ENCODE measurements at places on chromosomes 11 and 22.

DNA sequence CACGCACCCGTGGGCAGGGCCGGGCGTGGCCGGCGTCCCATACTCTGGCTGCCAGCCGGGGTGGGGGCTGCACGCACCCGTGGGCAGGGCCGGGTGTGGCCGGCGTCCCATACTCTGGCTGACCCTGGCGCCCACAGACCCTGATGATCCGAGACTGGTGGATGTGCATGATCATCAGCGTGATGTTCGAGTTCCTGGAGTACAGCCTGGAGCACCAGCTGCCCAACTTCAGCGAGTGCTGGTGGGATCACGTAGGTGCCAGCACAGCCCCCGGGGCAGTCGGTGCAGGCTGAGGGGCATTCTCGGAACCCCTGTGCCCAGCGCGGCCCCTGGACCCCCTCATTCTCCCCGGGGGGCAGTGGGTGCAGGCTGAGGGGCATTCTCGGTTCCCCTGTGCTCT lies 19.0 kb downstream of the RNH1 start:
- no peak for DNase-seq

DNA sequence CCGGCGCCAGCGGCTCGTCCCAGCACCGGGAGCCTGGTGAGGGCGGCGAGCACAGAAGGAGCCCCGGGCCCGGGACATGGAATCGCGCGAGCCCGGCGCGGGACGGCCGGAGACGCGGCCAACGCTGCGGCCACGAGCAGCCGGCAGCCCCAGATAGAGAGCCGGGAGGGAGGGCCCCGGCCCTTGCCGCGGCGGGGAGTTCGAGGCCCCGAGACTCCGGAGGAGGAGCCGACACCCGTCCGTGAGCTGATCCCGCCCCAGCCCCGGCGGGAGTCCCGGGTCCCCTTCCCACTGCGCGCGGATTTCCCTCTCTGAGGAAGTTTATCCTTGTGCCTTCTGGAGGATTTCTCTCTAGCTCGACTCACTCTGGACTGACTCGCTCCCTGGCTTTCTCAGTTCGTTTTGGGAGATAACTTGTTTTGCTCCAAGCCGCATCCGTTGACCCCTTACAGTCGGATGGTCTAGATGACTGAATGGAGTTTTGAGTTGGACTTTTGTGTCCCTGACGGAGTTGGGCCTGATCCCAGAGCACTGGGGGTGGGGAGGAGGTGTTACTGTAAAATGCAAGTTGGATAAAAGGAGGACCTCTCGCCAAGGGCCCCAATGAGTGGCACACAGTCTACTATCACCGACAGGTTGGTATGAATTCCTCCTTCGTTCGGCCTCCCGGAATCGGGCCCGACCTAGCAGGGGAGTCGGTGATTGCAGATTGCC lies 585 bp downstream of the ARHGEF12 start:
- peak; percentile 0 for DNase-seq

GRCh38 chr11:134207538-134208239 lies 16.1 kb downstream of the NCAPD3 start:
- peak; percentile 45 for DNase-seq

DNA sequence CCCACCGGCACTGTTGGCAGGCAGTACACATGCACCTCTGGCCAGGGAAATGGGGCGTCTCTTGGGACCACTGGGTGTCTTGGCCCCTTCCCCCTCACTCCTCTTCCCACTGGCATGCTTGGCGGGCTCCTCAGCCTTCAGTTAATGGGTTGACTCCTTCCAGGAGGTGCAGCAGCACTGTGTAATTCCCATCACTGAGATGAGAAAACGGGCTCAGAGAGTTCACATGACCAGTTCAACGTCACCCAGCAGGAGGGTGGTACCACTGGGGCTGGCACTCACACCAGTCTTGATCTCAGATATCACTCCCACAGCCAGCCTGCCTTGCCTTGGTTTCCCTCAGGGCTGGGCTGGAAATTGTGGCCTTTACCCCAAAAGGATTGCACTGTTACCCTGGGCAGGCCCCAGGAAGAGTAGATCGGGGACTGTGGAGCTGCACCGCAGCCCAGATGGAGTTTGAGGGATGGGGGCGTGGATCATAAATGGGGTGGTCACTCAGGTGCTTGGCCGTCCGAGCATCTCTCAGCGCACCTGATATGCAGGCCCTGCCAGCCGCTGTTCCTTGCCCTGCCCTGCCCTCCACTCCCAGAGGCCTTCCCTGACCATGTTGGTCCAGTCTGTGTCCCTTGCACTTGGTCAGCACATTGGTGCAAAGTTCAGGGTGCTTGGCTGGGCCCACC lies 16.9 kb downstream of the CAPN5 start:
- no peak for DNase-seq

DNA sequence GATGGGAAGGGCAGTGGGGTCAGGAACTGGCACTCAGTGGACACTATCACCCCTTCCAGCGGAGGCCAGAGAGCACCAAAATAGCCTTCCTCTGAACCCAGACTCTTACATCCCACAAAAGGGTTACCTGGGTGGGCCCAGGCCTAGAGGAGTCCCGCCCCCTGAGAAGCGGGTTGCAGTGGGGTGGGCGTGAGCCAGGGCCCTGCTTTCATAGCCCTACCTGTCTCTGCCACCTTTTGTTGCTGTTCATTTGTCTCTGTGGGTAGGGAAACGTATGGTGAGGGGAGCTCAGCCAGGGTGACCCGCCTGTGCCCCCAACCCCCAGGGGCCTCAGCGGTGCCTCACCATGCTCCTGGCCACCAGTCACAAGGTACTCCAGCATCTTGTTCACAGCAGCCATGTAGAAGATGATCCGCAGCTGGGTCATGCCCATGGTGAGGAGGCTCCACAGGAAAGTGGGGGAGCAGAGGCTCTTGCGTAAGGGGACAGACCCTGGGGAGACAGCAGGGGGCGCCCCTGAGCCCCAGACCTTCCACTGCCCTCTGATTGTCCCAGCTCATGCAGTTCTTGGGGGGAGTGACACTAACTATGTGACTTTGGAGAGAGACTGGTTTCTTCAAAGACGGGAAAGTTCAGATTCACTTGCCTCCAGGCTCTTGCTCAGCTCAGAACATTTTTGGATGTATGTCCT lies 24.0 kb downstream of the SLC43A1 start:
- no peak for DNase-seq

DNA sequence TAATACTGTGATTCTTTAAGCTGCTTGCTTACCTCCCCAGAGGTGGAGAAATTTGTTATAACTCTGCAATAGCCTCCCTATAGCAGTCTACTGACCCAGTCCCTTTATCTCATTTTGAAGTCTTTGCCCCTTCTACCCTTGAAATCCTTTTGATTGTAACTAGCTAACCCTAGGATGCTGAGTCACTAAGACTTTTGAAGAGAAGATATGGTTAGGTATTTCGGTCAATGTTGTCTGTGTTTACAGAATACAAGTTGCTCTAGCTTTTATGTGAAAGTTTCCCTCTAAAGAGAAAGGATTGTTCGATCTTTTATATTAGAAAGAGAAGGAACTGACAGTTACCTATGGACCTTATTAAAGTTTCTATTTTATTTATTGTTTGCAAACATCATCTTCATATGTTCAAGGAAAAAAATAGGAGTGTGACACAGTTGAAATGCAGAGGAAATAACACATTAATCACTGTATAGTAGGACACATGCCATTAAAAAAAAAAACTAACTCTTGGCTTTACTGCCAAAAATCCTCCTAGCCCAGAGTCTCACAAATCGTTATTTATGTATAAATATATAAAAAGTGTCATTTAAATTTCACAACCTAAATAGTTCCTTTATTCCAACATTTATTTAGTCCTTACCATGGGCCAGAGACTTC lies 3.1 kb downstream of the HYLS1 start:
- DNase-seq, result no peak
